ENCODE measurements at places on chromosomes 1 and 21. TPM values are rescaled to one million over a fixed set of nuclear protein-coding genes. Genes with fewer than 3 reads are reported as not detected.

MFAP2 gene
- 44.5 TPM for total RNA-seq

IL6R gene
- 13.6 TPM for total RNA-seq

DIRAS3 gene
- total RNA-seq: 0.78 TPM

PLA2G5 gene
- total RNA-seq: 4.5 TPM

CATSPERE gene
- total RNA-seq: 0.78 TPM

IVL gene
- total RNA-seq: under 0.01 TPM

DCST1 gene
- not detected for total RNA-seq

SMCP gene
- not detected for total RNA-seq

KANK4 gene
- total RNA-seq: not detected

CDCP2 gene
- total RNA-seq: not detected

SPRR2B gene
- total RNA-seq: not detected

OR2AK2 gene
- total RNA-seq: not detected

FCRL6 gene
- not detected for total RNA-seq

S100A9 gene
- not detected for total RNA-seq

ETV3L gene
- total RNA-seq: not detected

APH1A gene
- 109 TPM for total RNA-seq

OR2L13 gene
- total RNA-seq: not detected

ZNF683 gene
- total RNA-seq: not detected

HSD11B1 gene
- total RNA-seq: 16.5 TPM

PLA2G2C gene
- total RNA-seq: not detected

OR6K3 gene
- total RNA-seq: not detected

NENF gene
- total RNA-seq: 36.0 TPM

IL20 gene
- total RNA-seq: not detected

CD52 gene
- 0.98 TPM for total RNA-seq

GPR157 gene
- total RNA-seq: 7.6 TPM

CFAP74 gene
- not detected for total RNA-seq

THEMIS2 gene
- total RNA-seq: 10.3 TPM
